ENCODE measurements at places on chromosomes 2 and 18.

DNA sequence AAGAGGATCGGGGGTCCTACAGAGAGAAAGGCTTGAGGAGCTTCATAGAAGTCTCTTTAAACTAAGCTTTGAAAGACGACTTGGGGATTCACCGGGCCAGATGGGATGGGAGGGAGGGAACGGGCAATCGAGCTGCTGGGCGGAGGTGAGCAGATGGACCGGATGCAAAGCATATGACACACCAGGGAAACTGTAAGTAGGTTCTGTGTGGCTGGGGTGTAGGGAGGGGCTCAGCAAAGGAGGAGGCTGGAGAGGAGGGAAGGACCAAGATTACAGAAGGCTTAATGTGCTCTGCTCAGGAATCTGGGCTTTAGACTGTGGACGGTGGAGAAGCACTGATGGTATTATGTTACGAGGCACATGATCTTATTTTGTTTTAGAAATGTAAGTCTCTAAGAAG, 131.5 kb downstream of the MAIP1 start:
- DNase-seq, result no peak

DNA sequence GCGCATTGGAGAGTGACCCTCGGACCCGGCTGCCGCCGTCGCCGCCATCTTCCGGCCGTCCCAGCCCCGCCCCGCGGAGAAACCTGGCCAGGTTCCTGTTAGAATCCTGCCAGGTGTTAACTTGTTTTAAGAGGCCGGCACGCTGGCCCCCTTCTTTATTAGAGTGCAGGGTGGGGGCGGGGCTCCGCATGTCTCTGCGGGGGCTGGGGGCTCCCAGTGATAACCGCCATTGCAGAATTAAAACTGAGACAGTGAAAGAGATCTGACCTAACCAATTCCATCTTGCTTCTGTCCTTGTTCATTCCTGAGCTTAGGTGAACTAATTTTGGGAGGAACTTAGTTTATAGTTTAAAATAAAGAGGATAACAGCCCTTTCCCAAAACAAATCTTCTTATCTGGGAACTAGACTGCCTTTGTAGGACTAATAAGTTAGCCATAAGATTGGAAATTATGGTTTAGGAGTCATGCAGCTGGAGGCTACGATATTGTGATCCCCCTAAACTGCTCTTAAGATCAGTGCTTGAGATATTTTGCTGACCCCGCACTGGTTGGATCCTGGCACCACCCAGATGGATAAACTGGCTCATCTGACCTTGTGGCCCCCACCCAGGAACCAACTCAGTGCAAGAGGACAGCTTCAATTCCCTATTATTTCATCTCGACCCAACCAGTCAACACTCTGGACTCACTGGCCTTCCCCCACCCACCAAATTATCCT, 543 bp upstream of the STARD7 start:
- peak; percentile 38 for DNase-seq

- DNase-seq, result no peak
Observed at GRCh38 chr18:11050966-11051365, 98.4 kb downstream of the PIEZO2 start.

DNA sequence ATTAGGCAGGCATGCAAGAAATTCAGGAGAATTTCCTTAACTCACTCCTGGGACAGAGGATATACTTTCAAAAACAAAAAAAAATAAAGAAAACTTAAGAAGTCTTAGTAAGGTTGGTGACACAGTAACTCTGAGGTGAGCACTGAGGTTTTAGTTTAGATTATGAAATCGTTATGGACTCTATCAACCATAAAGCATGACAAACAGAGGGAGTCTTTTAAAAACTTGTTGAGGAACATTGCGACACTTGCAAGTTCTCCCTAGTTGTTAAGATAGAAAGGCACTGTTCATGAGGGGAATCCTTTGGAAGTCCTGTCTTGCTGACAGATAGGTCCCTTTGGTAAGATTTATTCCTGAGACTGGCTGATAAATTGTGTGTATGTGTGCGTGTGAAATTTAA, 194.3 kb upstream of the ERBB4 start:
- DNase-seq, result peak; percentile 22

DNA sequence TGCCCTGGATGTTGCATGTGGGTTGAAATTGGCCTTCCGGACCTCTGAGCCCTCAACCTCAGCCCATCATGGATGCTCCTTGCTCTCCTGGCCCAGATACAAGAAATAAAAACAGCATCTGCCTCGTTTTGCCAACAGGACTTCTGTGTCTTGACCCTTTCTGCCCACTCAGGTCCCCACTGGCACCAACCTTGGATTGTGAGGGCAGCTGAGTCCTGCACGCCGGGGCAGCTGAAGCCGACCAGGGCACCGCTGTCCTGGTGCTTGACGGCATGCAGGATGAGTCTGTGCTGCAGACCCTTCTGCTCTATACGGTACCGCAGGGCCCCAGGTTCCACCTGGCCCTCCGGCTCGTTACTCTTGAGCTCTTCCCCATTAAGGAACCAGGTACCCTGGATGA, 4.7 kb downstream of the OBSL1 start:
- no peak for DNase-seq

GRCh38 chr18:37270038-37270665, 295.4 kb downstream of the CELF4 start:
- peak; percentile 81 for DNase-seq

- no peak for DNase-seq
Observed at GRCh38 chr18:62848946-62849345, 133.6 kb downstream of the PHLPP1 start.

- DNase-seq, result no peak
Observed at GRCh38 chr2:209519906-209520305, 96.1 kb downstream of the MAP2 start.

DNA sequence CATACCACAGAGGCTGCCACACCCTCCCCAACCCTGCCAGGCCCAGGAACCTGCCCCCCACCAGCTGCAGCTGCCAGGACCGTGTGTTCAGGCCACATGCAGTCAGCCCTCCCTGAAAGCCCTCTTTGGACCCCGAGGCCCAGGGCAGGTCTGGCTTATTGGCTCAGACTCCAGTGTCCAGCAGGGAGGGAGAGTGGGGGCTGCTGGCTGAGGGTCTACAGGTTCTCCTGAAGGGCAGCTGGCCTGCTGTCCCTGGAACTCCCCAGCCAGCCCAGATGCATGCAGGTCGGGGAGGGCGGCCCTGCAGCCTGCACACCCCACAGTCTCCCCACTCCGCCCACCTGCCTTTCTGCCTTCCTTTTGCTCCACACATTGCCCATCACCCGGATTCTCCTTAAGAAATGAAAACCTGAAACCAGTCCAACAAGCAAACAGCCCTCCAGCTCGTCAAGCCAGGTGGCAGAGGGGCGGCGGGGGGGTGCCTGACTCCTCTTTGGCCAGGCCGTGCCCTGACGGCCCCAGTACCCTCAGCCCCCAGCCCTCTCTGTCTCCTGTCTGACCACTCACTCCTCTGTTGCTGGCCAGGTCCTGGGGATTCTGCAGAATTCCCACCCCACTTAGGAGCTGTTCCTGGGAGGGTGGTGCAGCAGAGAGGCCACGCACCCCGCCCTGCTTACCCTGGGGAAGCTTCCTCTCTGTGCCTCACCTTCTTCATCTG, 18.0 kb downstream of the GPR35 start:
- DNase-seq, result no peak

GRCh38 chr2:7825591-7826312, 856.1 kb upstream of the ID2 start:
- DNase-seq, result no peak

- peak; percentile 76 for DNase-seq
Observed at GRCh38 chr18:76565238-76566173, 70.5 kb upstream of the ZNF516 start.

GRCh38 chr2:24881623-24882022, 38.4 kb downstream of the ADCY3 start:
- DNase-seq, result peak; percentile 70

DNA sequence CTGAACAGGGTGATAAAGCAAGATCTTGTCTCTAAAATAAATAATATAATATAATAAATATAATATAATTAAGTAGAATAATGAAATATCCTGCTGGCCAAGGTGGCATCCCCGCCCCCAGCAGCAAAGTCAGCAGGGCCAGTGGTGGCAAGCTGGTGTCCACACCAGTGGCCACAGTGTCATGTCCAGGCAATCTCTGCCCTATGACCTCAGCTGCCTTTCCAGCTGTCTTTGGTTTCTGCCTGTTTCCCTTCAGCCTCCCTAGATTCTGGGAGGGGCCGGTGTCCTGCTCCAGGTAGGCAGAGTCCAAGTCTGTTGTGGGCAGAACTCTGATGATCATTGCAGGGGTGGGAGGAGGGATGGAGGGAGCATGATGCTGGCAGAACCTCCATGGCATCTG, 16.2 kb upstream of the STEAP3 start:
- no peak for DNase-seq

- no peak for DNase-seq
Observed at GRCh38 chr2:241339839-241340630, 16.1 kb upstream of the FARP2 start.

GRCh38 chr2:197242719-197243118, 67.9 kb downstream of the ANKRD44 start:
- no peak for DNase-seq

DNA sequence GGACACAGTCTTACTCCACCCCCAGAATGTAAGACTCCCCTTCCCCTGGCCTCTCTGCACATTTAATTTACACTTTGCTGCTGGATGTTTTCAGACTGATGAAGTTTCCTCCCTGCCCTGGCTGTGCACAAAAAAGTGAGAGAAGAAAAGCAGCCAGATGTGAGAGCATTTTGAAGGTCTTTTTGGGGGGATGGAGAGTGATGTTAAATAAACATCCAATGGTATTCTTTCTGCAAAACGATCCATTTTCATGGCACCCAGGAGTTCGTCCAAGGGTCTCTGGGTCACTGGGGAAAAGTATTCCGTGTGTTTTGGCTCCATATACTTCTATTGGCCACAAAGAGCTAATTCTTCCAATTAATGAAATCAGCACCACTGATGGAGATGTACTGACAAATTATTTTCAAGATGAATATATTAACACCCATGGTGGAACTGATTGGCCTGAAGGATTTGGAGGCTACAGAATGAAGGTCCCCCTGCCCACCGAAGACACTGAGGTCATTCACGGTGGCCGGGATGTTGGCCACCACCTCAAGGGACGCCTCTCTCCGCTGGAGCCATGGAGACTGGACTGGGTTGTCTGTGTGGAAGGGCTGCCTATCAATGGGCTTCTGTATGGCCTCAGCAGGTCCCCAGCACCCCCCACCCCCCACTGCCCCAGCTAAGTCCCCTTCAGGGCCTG, 107.6 kb upstream of the PKDCC start:
- no peak for DNase-seq

DNA sequence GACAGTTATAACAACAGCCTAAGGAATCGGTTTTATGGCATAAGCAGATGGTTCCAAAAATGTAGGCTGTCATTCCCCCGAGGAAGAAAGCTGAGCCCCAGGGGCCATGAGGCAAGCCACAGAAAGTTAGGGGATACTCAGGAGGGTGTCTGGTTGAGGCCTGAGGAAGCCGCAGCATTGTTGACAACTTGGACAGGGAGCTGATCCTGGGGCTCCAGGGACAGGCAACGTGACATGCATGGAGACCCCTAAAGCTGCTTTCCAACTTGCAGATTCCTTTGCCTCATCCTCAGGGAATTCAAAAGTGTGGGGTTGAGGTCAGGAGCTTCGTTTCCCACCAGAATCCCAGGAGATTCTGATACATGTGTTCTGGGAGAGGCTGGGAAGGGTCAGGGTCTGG, 20.9 kb downstream of the CELF4 start:
- DNase-seq, result no peak

GRCh38 chr18:61528961-61529360, 195.7 kb downstream of the CDH20 start:
- no peak for DNase-seq

GRCh38 chr2:183079139-183079775, 710 bp downstream of the DUSP19 start:
- DNase-seq, result peak; percentile 54

DNA sequence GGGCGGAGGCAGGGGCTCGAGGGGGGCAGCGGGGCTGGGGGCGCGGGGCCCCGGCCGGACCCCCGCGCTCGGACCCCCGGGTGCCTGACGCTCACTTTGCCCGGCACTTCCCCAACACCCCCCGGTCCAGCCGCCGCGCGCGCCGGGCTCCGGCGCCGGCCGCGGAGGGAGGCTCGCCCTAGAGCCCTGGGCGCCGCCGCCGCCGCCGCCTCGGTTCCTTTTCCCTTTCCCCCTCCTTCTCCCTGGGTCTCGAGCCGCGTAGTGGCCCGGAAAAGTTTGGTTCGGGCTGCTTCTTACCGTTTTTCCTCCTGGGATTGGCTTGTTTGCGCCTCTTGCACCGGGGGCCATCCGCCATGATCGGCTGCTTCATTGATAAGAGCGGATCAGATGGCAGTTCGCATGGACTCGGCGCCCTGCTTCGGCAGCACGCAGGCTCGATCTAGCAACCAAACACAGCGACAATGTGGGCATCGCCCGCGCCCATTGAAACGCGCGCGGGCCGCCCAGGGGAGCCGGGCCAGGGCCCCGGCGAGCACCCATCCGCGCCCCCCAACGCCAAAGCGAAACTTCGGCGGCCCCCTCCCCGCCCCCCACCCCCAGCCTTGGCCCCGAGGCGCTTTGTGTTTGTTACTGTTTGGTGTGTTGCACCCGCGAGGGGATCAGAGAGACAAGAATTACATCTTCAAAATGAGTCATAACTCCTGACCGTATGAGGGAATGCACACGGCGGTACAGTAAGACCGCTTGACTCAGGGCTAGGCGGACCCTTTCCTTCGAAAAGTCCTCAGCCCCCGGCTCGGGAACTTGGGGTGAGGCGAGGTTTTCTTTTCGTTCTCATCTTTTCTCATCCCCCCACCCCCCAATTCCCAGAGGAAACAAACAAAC, 2.7 kb downstream of the ZEB2 start:
- peak; percentile 84 for DNase-seq

DNA sequence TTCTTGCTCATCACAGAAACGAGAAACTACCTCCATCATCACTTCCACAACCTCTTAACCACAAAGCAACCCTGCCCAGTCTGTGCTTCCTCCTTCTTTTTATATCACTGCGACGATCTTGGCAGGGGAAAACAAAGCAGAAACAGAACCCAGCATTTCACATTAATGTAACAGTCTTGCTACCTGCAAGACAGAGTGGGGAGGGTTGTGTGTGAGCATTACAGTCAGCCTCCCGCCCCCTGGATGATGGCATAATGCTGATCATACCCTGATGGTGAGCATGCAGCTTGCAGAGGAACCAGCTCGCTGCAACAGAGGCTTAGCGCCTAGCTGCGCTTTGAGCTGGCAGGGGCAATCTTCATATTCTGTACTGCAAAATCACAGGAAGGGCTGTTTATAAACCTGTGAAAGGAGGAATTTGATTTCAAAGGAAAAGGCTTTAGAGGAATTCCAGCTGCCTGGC, 376.1 kb downstream of the IRS1 start:
- DNase-seq, result peak; percentile 64

GRCh38 chr18:7618891-7619442, 51.9 kb downstream of the PTPRM start:
- no peak for DNase-seq

GRCh38 chr2:208150956-208151355, 5.0 kb upstream of the CRYGB start:
- peak; percentile 28 for DNase-seq

DNA sequence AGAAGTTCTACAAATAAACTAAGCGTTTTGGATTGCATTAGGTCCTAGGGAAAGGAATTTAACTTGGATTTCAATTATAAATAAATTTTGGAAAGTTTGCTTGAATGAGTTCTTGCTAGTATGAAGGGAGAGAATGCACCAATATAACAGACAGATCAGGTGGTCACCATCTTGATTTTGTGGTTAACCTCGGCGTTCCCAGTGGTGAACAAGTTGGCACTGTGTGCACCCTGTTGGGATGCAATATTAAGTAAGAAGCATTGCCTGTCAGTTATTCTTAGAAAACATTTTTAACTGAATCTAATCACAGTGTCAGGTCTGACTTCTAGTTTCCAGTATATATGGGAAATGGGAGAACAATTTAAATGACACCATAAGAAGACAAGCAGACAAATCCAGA, 673.4 kb downstream of the SLC4A3 start:
- no peak for DNase-seq

- peak; percentile 5 for DNase-seq
Observed at GRCh38 chr2:132766573-132766972, 96.6 kb upstream of the LYPD1 start.

Data from hematopoietic multipotent progenitor cell treated with erythropoietin and hydrocortisone succinate and interleukin-3 and kit ligand, for 4 days (in vitro differentiated cells).